ENCODE measurements at places on chromosomes 7 and 10.

- DNase-seq = no peak
These were observed 3.3 kb upstream of the ZNF746 start for GRCh38 chr7:149500910-149501309.

DNA sequence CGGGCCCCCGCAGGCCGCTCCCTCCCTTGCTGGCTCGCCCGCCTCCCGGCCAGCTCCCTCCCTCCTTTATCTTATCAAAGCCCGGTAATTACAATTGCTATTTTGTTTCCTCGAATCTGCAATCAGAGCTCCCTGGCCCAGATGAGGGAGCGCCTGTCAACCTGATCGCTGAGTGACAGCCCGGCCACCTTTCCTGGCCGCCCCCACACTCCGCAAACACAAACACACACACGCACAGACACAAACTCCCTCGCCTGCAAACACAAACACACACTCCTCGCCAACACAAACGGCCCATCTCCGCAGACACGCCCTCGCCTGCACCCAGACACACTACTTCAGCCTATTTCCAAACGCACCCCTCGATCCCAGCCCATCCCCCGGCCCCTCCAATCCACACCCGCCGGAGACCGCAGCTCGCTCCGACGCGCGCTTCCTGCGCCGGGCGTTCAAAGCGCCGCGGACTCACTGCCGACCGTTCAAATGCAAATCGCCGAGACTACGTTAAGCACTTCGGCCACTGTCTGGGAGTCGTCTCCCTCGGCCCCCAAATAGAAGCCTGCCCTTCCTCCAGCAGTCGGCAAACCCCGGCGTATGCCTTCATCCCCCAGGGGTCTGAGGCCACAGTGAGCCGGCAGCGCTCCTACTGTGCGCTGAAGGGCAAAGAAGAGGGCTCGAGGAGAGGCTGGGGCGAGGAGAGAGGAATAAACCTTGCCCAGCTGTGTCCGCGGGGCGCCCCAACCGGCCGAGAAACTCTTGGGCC, 3.0 kb upstream of the FGF8 start:
- DNase-seq = no peak

DNA sequence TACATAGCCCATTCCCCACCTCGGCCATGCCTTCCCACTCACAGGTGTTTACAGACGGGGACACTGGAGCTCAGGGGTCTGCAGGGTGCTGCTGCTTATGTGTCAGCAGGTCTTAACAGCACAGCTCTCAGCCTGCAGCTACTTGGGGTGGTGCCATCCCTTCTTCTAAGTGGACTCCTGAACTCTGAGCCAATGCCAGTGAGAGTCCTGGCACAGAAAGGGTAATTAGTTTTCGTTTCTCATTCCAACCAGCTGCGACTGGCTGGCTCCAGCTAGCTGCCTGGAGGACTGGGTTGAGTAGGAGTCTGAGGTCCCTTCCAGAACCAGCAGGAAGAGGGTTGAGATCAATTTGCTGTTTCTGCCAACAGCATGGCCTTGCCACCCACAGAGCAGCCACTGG, 88.3 kb upstream of the AGK start:
- no peak for DNase-seq

- no peak for DNase-seq
These were observed 1.5 kb downstream of the LZTS2 start for GRCh38 chr10:101000915-101001658.

DNA sequence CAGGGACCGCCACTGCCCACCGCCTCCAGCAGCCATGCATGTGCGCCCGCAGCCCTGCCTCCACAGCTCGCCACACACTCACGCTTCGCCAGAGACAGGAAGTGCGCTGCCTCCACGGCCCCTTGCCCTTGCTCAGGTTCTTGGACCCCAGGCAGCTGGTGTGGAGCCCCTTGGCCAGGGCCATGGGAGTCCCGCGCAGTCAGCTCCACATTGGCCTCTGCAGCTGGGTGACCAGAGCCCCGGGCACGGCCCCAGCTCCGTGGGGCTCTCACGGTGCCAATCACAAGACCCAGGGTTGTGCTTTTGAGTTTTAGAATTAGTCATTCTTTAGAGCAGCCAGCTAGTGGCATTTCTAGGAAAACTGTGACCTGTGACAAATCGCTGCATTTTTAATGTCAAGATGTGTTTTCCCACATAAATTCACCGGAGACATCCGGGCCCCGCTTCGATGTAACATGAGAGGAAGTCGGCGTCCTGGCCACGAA, 4.3 kb upstream of the UTF1 start:
- DNase-seq = no peak

Measured in HCT116 (cell line).